ENCODE measurements at places on chromosomes 12 and 14.

- DNase-seq, result no peak
Measured at GRCh38 chr12:89157413-89157812, 194.9 kb downstream of the DUSP6 start.

DNA sequence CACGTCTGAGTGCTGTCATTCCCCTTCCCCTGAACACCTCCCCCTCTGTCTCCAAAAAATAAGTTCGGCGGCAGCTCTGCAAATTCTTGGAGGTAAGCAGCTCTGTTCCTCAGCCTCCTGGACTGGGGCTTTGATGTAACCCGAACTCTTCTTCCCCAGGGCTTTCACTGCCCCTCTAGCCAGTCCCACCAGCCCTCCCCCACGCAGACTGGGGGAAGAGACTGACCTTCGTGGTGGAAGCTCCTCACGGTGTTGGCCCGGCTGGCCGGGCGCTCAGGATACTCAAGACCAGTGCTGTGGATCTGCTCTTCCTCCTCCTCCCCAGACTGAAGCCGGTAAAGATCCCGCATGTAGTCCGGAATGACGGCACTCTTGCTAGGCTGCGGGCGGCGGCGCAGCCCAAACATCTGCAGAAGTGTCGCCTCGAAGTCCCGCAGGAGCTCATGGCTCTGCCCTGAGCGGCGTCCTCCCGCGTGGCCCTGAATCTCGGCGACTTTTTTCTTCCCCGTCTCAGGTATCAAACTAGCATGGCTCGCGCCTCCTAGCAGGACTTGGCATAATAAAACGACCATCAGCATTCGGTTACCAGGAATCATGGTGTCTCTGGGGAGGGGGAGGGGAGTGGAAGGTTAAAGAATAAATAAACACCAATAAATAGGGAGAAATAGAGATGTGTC lies 4.9 kb downstream of the BMP4 start:
- no peak for DNase-seq

DNA sequence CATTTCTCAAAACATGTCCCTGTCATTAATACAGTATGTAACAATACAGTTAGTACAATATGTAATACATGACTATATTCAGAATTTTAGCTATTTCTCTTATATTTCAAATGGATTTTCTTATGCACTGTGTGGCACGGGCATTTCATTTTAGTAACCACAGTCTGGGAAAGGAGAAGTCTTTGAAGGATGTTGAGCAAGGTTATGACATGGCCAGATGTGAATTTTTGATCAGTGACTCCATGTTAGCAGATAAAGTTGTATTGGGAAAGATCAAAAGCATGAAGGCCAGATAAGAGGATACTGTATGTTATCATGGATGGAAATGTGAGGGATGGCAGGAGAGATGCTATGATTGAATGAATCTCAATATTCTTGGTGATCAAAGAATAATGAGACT lies 285.2 kb downstream of the NAV3 start:
- DNase-seq, result no peak

DNA sequence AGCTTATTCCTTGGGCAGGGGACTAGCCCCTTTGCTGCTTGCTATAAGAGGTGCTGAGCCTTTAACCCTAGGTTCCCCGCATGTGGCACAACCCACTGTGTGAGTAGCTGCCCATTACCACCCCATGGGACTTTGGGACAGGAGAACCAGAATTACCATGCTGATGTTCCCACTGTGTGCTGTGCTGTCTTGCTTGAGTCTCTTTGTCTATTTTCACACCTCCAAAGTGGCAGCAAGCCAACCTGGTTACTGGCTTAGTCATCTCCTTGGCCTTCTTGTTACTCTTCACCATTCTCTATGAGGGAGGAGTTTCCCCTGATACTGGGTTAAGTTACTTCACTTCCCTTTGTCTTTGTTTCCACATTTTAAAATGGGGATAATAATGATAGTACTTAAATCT lies 73.4 kb upstream of the ETV6 start:
- peak; percentile 19 for DNase-seq

DNA sequence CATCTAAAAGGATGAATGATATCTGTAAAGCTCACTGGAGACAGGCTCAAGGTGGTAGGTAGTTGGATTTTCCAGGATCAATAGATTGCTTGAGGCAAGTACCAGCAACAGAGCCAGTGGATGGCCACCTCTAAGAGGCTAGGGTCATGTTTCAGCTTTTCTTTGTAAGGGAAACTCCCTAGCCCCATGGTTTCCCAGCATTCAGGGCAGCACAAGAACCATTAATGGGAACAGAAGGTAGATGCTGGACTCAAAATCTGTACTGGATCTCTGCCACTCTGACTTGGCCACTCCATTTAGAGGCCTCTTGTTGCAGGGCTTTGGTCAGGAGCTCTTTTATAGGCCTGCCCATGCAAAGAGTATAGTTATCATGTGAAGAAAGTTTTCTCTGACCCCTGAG lies 76.1 kb upstream of the DYRK2 start:
- DNase-seq, result no peak

- DNase-seq, result no peak
Measured at GRCh38 chr14:22071006-22071405, 397.4 kb upstream of the OR4E1 start.

DNA sequence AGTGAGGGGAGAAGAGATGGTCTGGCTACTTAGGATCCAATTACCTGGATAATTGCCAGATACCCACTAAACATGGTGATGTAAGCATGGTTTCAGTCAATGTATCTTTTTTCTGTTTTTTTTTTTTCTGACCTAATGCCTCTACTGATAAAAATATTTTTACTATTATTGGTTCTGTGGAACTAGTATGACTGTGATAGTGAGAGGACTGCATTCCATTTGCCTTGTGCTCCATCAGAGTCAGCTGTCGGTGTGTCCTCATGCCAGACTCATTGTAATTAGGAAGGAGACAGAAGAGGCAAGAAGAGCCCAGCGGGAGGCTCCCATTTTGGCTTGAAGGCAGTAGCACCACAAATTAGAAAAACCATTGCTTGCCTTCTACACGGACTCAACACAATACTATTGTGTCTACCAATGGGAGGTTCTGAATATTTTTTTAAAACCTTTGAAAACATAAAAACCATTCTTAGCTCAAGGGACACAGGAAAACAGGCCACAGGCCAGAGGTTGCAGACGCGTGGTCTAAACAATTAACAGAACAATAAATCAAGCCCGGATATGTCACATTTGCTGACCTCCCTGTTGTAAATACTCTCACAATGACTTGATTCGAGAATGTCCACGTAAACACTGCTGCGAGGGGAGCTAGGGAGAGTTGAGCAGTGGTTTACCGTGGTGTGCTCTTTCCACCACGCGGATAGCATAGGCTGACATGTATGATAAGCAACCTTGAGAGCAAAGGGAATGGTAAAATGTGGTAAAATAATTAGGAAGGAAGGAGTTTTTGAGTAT lies 13.5 kb upstream of the DCP1B start:
- DNase-seq, result no peak

GRCh38 chr14:22095860-22096513 lies 422.4 kb upstream of the OR4E1 start:
- DNase-seq, result no peak

- DNase-seq, result no peak
Measured at GRCh38 chr12:106214571-106214970, 33.2 kb downstream of the CKAP4 start.

- DNase-seq, result no peak
Measured at GRCh38 chr14:101380512-101380911, 180.8 kb upstream of the DIO3 start.

GRCh38 chr14:50823051-50823761 lies 7.8 kb downstream of the NIN start:
- no peak for DNase-seq

DNA sequence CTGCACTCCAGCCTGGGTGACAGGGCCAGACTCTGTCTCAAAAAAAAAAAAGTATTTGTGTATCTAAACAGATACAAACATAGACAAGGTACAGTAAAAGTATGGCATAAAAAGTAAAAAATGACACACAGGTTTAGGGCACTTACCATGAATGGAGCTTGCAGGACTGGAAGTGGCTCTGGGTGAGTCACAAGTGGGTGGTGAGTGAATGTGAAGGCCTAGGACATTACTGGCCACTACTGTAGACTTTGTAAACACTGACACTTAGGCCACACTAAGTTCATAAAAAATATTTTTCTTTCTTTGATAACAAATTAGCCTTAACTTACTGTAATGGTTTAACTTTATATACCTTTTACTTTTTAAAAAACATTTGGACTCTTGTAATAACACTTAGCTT lies 38.0 kb upstream of the EIF5 start:
- no peak for DNase-seq

GRCh38 chr14:90903101-90903500 lies 86.9 kb upstream of the TTC7B start:
- peak; percentile 9 for DNase-seq

GRCh38 chr14:95229749-95230148 lies 72.4 kb upstream of the DICER1 start:
- DNase-seq, result no peak

GRCh38 chr12:32106517-32107358 lies at the start of gene BICD1:
Gene BICD1 (plus strand): TSS chr12:32106847. CDS start chr12:32107332, 485 bp downstream.
- DNase-seq, result peak; percentile 69

- DNase-seq, result peak; percentile 82
Measured at GRCh38 chr12:6953442-6954315, 2.5 kb downstream of the PTPN6 start.

- no peak for DNase-seq
Measured at GRCh38 chr12:109209082-109209481, 92.7 kb downstream of the ACACB start.

DNA sequence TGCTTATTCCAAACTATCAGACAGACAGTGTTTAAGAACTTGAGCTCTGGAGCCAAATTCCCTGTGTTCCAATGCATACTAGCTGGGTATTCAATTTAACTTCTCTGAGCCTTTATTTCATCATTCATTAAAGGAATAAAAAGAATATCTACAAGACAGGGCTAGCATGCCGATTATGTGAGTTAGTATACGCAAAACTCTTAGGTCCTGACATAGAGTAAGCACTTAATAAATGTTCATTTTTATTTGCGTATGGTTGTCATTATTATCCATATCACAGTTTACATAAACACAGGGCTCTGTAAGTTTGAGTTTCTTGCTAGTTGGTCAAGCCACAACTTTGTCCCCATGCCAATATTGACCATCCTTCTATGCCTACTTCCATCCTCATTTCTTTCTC lies 161.5 kb downstream of the NUAK1 start:
- DNase-seq, result no peak

DNA sequence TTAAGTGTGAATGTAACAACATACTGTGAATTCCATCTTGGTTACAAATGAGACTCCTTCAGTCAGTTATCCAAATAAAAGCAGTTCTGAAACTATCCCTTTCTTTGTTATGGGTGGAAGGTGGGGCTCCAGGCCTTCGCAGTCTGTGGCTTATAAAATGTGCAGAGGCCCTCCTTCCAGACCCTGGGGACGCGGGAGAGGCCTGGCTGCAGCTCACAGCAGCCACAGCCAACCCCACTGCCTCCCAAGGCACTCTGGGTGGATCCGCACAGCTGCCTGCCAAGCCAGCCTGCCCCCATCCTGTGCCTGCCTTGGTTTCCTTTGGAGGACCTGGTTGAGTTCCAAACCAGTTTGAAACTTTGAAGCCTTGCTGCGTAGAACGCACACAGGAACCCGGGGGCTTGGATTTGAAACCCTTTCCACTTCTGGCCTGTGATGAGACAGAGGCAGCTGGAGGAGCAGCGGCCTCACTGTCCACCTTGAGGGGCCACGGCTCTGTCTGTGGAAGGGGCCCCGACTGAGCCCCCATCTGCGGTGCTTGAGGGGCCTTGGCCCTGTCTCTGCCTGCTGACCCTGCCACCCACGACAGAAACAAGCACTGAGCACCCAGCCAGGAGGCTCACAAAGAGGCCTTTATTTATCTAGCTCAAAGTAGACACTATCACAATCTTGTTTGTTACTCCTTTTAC lies 30.4 kb downstream of the CCNK start:
- DNase-seq, result no peak

- DNase-seq, result no peak
Measured at GRCh38 chr14:59997449-59997848, 77.5 kb downstream of the LRRC9 start.

DNA sequence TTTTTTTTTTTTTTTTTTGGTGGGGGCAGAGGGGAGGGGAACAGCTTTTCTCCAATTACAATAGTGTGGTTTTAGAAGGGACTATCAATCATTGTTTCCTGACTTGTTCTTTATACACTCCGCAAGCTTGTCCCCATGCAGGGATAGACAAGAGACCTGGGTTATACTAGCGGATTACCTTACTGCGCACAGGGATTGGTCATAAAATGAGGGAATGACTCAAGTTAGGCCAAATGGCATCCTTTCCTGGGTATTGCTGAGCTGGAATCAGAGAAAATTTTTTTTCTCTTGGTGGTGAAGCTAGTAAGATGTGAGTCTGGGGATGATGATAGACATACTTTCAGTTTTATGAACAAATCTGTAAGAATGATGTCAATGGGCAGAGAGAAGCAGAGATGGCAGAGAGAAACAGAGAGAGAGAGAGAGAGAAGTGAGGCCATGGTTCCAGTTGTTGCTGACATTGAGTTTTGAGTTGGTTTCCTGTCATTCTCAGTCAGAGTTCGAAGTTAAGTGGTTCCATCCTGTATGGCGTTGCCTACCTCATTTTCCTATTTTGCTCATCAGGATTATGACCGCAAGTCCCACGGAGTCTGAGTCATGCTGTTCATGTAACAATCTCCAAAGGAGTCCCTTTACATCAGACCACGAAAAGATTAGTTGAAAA lies 59.1 kb upstream of the OTOGL start:
- peak; percentile 2 for DNase-seq

DNA sequence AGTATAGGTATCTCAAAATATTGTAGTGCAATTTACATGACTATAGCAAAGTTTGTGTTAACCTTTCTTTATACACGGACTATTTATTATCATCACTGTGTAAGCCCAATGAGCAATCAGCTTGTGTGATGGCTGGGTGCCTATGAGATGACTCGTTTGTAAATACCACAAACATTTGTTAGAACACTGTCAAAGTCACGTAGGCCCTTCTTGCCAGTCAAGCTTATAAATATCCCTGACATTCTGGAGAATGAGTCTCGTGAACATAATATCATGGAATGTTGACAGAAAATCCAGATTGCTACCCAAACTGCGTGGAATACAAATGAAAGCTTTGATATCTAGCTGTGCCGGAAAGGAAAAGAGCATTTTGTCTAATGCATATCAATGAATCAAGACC lies 648.3 kb upstream of the MDGA2 start:
- no peak for DNase-seq

DNA sequence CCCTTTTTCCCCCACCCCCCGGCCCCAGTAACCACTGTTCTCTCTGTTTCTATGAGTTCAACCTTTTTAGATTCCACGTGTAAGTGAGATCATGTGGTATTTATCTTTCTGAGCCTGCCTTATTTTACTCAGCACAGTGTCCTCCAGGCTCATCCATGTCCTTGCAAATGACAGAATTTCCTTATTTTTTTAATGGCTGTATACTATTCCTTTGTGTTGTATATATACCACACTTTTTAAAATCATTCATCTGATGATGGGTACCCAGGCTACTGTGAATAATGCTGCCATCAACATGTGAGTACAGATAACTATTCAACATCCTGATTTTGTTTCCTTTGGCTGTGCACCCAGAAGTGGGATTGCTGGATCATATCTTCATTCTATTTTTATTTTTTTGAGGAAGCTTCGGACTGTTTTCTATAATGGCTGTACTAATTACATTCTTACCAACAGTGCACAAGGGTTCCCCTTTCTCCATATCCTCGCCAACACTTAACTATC lies 54.7 kb downstream of the DDX51 start:
- DNase-seq, result no peak

- no peak for DNase-seq
Measured at GRCh38 chr12:23927907-23928306, 21.6 kb downstream of the SOX5 start.

- no peak for DNase-seq
Measured at GRCh38 chr12:34396006-34396860, 373.9 kb downstream of the ALG10 start.
